Activated effector memory CD4-positive, alpha-beta T cell treated with anti-CD3 and anti-CD28 coated beads, Interleukin-2, amount 50 U/mL, for 16 hours (primary cell): ENCODE measurements at places on chromosomes 1 and 21.
A peak's percentile ranks its signal among the peaks of the same experiment; 100 is the strongest.

- DNase-seq = no peak
Measured at GRCh38 chr1:170247751-170248521, 102.2 kb downstream of the NTMT2 start.

DNA sequence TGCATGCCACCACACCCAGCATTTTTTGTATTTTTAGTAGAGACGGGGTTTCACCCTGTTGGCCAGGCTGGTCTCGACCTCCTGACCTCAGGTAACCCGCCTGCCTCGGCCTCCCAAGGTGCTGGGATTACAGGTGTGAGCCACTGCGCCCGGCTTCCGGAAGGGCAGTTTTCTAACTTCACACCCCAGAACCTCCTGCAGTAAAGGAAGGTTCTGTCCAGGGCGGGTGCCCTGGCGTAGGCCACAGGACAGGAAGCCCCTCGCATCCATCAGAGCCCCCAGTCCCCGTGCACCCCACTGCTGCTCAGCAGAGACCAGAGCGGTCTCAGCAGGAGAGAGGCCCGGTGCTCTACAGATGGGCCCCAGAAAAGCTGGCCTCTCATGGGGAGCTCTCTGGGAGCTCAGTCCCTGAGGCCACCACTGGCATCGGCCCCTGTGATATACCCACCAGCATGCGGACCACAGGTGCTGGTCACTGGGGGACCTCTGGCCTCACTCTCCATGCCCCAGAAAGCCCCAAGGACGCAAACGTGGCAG lies 4.1 kb upstream of the DNMT3L start:
- no peak for DNase-seq

GRCh38 chr1:109897259-109897955 lies 13.2 kb upstream of the CSF1 start:
- no peak for DNase-seq

- DNase-seq = no peak
Measured at GRCh38 chr1:98260839-98261238, 340.0 kb upstream of the DPYD start.

DNA sequence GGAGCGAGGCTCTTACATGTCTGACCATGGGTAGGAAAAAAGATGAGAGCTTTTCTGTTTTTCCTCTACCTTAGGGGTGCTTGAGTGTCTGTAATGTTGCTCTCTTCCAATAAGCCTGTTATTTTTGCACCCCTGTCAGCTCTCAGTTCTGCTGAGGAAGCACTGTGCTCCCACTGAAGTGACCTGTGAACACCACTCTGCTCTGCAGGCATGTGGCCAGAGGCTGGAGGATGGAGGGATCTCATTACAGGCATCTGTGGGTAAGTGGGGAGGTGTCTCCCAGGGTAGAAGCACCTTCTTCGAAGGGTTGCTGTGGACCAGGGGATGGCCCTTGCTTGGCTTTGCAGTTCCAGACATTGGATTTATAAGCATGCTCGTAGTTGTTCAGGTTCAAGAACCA lies 56.8 kb upstream of the RBM15 start:
- no peak for DNase-seq

DNA sequence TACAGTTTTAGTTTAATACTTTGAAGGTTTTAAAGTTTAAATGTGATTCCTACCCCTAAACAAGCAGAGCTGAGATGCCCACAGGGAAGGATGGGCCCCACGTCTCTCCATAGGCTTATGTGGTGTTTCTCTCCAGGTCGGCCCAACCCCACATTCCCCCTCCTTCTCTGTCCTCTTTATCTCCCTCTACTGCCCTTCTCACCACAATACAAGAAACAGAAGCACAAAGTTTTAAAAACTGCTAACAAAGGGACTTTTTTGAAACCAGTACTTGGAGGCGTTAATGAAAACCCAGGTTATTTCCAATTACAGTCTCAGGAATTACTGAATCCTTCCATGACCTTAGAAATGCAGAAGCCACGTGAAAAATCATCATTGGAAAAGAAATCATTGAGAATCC lies 324.0 kb downstream of the NTNG1 start:
- DNase-seq = no peak

DNA sequence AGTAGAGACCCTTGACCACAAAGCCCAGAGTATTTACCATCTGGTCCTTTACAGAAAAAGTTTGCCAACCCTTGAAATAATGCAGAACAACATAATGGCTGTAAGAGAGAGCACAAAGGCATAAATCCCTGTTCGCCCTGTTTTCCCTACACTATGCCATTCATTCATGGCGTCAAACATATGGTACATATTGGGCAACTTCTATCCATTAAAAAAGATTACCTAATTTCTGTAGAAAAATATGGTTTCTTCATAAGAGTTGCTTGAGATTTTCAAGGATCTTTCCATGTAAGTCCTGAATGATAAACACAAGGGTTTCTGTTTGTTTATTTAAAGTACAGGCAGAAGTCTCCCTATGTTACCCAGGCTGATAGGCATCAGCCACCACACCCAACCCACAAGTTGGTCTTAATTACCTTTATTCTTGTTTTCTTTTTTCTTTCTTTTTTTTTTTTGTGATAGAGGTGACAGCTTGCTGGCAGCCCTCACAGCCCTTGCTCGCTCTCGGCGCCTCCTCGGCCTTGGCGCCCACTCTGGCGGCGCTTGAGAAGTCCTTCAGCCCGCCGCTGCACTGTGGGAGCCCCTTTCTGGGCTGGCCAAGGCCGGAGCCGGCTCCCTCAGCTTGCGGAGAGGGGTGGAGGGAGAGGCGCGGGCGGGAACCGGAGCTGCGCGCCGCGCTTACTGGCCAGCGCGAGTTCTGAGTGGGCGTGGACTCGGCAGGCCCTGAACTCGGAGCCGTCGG lies 68.3 kb upstream of the NR5A2 start:
- no peak for DNase-seq

GRCh38 chr1:184531296-184531695 lies 144.5 kb downstream of the C1orf21 start:
- DNase-seq = no peak

DNA sequence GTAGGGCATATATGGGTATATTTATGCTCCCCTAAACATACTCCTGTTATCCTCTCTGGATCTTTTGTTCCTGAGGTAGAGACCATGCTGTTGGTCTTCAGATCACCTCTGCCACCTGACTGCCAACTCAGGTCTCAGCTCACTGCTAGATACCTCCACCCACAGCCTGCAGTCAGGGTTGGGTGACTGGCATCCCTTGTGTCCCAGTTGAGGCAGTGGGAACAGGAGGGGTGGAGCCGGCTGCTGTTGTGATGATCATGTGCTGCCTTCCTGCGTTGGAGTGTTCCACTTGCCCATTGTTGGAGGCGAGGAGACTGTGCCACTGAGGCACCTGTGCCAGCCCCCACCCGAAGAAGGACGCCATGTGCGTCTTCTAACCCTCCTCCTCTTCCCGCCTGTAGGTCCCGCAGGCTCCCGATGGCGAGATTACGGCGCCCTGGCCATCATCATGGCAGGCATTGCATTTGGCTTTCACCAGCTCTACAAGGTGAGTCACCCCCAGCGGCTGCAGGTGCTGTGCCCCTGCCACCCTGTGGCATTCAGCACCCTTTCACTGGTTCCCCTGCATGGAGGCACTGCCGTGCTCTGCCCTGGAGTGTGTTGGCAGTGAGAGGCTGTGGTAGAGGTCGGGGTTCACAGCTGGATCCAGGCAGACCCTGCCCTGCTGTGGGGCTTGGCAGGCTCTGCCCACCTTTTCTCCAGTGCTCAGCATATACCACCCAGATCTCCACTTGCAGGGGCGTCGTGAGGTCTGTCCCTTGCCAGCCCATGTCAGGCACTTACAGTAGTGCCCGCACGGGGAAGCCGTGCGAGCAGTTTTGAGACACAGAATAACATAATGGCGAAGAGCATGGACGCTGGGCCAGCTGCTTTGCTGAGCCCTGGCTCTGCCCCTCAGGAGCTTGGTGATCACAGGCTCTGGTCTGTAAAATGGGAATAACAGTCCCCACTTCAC lies 143.5 kb downstream of the PEX14 start:
- peak; percentile 51 for DNase-seq

DNA sequence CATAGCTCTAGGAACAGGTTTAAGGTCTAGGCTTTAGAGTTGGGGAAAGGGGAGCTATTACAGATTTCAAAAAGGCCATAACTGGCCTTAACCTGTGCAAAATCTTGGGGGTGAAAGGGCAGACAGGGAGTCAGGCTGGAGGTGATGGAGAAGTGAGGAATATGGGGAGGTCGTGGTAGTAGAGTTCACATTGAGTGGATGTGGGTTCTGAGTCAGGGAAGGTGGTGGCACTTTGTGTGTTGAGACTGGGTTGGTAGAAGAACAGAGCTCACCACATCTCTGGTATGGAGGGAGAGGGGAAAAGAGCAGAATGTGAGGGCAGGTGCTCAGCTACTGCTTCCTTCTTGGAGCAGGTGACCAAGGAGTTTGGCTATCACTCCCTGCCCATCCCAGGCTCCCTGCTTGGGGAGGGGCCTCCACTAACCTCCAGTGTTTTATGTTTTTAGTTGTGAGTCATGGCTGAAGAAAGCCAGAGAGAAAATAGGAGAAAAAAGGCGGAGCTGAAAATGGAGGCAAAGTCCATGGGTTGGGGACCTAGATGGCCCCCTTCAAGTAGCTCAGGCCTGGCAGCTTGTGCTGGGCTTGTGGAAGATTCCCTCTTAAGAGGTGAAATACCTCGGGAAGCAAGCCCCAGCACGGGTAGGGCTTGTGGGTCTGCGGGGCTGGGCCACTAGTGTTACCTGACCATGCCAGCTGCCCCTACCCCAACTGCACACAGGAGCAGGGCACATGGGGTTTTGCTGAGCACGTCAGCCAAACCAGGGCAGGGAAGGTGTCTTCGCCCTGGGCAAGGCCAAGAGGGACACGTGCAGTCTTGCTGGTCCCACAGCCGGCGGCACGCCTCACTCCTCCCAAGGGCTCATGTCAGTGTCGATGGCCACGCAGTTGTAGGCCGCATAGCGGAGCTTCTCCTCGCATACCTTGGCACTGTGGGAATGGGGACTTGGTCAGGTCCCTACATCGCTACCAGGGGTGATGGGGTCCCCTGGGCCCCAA lies 8.2 kb downstream of the HECTD3 start:
- peak; percentile 59 for DNase-seq

- DNase-seq = no peak
Measured at GRCh38 chr1:30899577-30900389, 8.8 kb downstream of the SDC3 start.

GRCh38 chr1:32886004-32886827 lies at the start of gene HPCA:
HPCA (plus strand) TSS chr1:32886491; CDS start chr1:32888899, 2,408 bp downstream.
- DNase-seq = peak; percentile 68

DNA sequence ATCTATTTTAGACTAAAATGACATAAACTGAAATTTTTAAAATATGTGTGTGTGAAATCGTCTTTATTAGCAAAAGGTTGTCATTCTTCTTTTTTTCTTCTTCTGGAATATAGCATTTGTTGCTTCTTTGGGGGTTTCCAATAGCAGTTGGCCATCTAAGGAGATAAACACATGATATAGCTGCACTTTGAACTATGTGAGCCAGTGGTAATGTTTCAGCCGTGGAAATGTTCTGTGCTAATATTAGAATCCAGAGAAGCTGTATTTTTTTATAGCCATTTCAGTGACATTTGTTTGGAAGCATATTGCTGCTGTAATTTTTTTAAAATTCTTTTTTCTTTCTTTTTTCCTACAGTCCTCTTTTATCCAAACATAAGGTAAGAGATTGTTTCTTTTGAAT lies 75.1 kb downstream of the CNST start:
- no peak for DNase-seq

- DNase-seq = no peak
Measured at GRCh38 chr1:26686795-26687194, 9.0 kb upstream of the ARID1A start.

DNA sequence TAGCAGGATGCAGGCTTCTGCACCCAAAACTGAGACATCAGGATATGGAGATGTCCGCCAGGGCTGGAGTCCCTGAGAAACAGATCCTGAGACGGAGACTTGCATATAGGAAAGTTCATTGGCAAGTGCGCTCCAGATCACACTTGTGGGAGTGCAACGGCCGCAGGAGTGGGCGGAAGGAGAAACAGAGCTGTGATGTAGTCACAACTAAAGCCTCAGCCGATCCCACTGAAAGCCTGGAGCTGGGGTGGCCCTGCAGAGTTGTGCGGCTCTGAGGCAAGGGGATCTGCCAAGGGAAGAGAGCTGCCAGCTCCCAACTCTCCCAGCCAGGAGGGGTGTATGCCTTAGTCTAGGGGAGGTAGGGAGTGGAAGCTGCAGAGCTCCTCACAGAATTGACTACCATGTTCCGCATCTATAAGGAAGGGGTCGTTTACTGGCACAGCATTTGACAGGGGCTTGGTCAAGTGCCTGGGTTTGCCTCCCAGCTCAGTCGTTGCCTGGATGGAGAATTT lies 42.1 kb upstream of the PLA2G2C start:
- no peak for DNase-seq

DNA sequence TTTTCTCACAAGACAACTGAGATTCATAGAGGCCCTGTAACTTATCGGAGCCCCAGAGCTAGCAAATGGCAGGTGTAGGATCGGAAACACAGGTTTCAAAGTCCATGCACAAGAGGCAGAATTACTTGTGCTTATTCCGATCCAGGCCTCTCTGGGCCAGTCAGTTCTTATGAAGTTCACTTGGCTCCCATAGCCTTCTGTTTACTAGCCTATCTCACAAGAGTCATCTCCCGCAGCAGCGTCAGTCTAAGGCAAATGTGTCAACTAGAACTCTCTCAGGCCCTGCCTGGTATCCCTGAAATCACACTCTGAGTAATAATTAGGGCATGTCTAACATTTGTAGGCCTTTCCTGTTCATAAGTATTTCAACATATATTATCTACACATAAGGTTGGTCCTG lies 43.3 kb downstream of the PHC2 start:
- no peak for DNase-seq

GRCh38 chr1:17232759-17233661 lies 15.9 kb upstream of the PADI3 start:
- DNase-seq = no peak

DNA sequence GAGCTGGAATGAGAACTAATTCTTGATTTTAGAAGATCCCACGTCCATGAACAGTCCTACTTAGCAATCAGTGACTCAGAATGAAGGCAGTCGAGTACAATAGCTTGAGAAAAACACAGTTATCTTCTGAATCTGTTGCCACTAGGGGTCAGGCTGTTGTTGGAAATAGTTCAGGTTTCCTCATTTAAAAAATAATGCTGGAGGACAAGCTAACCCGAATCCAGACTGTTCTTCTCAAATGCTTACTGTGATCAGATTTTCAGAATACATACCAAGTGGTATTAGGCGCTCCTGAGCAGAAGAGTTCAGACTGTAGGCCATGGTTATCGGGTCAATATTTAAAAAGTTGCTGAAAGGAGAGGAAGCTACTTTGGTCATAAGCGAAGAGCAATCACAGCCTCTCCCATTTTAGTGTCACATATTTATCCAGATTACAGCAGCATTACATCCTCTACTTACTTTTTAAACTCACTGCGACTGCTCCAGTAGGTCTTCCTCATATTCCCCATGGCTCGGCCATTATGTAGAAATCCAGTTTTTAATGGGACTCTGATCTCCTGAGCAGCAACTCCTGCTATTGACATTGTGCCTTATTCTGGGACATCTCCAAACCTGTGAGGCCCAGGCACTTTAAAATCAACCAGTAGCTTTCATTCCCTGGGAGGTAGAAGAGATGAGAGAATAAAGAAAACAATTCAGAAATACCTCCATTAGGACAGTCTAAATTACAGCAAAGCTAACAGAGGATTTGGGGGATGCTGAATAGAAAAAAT lies 10.9 kb downstream of the ERRFI1 start:
- DNase-seq = no peak
